ENCODE measurements at places on chromosomes 16 and 17.

- DNase-seq: no peak
Measured at GRCh38 chr16:947255-947921, 23.4 kb downstream of the LMF1 start.

- no peak for DNase-seq
Measured at GRCh38 chr17:49061524-49061943, 64.3 kb downstream of the IGF2BP1 start.

DNA sequence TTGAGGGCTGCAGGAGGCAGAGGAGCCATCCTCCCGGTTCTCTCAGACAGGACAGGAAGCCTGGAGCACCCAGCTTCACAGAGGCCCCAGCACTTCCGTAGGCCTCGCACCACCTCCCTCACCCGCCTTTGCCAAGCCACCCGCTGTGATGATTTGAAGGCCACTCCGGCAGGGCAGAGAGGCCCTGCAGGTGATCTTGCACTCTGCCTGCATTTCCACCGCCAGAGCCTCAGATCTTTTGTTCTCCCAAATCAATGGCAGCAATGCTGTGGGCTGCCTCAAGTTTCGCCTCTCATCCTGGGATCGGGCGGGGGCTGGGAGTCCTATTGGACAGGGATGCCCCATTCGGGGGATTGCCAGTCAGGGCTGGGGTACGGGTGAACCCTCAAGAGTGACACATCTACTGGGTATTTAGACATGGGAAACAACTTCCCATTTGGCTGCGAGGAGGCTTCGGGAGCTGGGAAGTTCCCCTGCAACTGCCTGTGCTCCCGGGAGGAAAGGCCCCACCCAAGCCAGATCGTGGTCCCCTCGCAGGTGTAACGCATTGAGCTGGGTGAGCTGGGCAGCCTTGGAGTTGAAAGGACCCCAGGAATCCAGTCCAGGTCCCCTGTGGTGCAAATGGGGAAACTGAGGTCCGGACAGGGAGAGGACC, 34.8 kb upstream of the PEMT start:
- no peak for DNase-seq

- no peak for DNase-seq
Measured at GRCh38 chr16:2734844-2735515, 15.0 kb upstream of the PRSS27 start.

GRCh38 chr17:76404256-76404655, 19.8 kb downstream of the SPHK1 start:
- DNase-seq: no peak
